ENCODE measurements at places on chromosomes 2 and 18.

DNA sequence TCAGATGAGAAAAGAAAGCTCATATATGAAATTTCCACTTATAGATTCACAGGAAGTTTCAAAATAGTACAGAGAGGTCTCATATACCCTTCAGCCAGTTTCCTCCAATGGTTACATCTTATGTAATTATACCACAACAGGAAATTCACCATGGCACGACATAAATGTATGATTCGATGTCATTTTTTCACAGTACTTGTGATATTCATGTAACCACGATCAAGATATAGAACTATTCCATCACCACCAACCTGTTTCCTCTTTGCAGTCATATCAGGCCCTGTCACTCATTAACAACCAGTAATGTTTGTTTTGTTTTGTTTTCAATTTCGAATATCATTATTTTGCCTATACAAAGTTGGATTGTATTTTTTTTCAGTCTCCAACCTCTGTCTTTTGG, 314.3 kb upstream of the POU3F3 start:
- DNase-seq: no peak

DNA sequence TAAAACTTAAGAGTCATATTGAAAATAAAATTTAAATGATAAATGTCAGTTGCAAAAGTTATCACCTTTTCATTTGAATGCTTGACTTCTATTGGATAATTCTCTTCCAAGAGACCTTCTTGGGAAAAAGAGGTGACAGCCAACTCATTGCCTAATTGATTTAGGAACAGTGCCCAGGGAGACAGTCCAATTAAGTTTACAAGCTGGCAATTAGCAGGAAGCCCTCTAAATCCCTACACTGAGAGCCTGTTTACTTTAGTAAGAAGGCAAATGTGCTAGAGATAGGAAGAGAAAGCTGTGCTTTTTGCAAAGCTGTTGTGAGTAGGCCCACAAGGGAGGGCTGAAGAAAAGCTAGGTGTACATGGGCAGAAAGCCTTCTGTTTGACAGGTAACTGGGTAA, 189.1 kb downstream of the WDPCP start:
- no peak for DNase-seq

DNA sequence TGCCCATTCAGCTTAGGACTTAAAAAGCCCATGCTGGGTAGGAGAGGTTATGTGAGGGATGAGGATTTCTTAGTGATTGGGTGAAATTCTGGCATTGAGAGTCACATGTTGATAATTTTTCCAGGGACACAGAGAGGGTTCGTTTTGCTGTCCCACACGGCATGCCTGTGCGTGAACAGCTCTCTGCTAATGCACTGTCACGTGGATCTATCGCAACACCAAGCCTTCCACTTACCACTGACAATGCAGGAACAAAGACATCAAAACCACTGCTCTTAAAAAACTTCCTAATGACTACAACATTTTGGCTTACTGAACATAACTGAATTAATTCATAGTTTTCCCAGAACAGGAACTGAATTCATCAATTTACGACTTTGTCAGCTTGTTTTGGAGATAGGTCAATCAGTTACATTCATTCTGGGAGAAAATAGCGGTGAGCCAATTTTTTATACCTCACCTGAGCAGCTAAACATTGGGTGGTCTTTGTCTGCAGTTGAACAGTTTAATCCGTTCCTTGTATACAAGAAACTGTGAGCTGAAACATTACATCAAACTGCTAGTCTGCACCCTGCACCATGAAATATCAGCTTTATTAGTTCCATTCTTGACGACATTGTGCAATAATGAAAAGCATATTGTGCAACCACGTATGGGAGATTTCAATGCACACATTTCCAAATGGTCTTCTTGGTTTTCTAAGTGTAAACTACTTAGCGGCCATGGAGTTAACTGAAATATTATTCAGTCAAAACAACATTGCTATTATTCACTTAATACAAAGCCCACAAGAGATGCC, 127.1 kb downstream of the LPIN1 start:
- DNase-seq: no peak

DNA sequence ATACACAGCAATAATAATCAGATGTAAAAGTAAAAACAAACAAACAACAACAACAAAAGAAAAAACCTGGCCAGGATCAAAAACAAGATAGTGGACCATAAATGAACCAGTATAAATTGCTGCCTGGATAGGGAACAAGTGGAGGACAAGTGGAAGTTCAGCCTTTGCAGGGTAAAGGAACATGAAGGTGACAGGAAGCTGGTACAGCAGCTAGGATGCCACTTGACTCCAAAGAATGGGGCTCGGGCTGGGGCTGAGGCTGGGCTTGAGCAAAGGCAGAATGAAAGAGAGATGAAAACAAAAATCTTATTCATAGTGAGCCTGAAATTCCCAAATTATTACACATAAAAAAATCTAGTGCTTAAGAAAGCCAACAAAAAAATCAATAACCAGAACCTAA, 146.5 kb downstream of the CDH2 start:
- DNase-seq: no peak

DNA sequence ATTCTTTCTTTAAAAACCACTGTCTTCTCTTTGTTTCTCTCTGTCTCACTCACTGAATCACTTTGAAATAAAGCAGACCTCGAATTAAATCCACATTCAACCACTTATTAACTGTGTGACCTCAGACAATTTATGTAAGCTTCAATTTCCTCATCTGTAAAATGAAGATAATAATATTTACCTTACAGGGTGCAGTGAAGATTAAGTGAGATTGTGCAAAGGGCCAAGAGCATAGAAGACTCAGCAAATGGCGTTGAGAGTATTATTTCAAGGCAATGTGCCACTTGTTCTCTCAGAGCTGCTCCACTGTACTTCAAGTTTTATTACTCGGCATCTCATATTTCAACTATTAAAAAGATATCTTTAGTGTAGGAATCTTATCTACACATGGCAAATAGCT, 454.2 kb upstream of the HNRNPA3 start:
- DNase-seq: no peak

DNA sequence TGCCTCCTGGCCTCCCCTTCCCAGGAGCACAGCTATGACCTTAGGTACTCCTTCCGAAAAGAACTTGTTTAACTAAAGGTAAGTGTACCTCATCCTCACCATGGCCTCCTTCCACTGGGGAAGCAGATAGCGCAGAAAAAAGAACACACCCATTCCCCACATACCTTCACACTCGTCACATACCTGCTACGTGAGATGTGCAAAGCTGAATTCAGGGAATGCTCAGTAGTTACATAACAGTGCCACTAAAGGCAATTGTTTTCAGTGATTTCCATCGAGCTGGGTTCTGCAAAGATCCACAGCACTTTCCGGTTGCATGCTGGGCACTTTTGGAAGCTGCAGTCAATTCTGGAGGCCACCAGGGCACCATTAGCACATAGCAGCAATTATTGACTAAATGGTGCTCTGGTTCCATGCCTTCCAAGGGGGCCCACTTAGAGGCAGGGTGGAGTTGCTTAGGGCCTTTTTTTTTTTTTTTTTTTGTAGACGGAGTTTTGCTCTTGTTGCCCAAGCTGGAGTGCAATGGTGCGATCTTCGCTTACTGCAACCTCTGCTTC, 41.0 kb downstream of the PAX8 start:
- no peak for DNase-seq

DNA sequence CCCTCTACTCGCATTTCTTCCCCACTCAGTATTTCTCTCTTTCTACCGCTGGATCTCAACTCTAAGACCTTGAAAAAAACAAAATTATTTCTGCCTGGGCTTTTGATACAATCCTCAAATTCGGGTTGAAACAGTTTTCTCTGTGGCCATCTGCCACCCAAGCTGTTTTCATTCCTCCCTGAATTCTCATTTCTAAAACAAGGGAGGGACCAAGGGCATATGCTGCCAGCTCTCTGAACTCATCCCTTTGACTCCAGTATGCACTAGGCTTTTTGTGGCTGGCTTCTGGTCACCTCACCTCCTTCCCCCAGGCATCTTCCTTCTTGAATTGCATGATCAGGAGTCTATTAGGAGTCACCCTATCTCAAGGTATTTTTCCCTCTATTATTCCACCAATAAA, 49.5 kb downstream of the CCDC148 start:
- DNase-seq: no peak

DNA sequence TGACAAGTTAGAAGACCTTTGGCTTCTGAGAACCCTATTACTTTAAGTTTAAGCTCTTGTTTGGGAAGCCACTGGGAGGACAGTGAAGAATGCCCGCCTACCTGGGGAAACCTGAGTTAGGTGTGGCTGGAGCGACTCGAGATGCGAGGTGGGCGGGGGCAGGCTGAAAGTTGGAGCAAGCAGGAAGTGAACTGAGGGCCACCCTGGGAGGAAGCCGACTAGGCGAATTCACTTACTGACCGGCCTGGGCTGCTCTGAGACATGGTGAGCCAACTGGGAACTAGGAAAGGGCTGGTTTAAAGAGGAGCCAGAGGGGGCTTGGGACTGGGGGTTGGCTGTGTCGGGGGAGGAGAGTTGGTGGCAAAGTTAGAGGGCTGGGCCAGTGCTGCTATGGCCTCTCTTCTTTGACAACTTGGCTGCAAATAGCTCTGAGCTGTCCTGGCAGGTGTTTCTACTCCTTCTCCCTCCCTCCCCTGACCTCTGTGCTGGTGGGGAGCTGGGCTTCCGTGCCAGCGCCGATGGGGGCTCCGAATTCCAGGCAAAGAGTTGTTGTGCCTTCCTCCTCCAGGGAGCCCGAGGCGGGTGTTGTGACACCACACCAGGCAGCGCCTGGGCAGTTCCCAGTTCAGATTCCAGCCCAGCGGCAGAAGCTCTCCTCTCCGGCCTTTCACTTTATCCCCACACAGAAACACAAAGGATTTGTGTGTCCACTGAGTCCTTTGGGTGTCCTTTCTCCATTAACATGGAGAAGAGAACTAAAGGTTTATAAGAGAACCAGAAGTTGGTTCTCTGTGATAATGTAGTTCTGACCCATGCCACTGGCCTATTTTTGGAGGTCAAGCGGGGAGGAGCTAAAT, at the start of gene VAMP8:
TSS of gene VAMP8 (plus strand) at position 201 of the 857 bp plus-strand sequence. CDS start at position 262, 61 bp downstream.
- DNase-seq: peak; percentile 66

DNA sequence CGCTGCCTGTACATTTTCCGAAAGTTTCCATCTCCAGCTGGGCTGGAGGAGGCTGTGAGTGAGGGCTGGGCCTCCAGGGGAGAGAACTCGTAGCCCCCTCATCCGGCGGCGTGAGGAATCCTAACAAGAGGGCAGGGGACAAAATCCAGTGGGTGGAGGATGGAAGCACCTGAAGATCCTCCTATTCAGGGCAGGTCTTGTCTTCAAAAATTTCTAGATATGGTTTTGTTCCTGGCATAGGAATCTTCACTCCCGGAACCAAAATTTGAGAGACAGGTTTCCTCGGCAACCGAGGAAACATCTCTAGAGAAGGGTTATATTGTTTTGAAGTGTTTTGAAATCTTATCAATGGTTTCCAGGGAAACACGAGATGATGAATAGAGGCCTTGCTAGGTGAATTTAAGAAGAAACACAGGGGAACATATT, 136.7 kb downstream of the SH3BP4 start:
- no peak for DNase-seq

- peak; percentile 23 for DNase-seq
Observed at GRCh38 chr18:3481696-3482210, 31.8 kb downstream of the TGIF1 start.

- DNase-seq: no peak
Observed at GRCh38 chr2:28355521-28356094, 37.0 kb upstream of the FOSL2 start.

DNA sequence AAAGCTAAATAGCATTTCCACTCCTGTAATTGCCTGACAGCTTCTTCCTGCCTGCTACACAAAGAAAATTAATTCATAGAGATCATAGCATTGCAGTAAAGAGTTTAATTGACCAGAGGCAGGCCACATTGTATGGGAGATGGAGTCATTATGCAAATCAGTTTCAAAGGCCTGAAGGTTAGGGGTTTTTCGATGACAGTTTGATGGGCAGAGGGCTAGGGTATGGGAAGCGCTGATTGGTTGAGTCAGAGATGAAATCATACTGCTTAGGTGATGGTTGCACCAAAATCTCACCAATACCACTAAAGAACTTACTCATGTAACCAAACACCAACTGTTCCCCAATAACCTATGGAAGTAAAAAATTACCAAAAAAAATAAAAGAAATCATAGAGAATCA, 599.0 kb downstream of the NUP35 start:
- DNase-seq: no peak

DNA sequence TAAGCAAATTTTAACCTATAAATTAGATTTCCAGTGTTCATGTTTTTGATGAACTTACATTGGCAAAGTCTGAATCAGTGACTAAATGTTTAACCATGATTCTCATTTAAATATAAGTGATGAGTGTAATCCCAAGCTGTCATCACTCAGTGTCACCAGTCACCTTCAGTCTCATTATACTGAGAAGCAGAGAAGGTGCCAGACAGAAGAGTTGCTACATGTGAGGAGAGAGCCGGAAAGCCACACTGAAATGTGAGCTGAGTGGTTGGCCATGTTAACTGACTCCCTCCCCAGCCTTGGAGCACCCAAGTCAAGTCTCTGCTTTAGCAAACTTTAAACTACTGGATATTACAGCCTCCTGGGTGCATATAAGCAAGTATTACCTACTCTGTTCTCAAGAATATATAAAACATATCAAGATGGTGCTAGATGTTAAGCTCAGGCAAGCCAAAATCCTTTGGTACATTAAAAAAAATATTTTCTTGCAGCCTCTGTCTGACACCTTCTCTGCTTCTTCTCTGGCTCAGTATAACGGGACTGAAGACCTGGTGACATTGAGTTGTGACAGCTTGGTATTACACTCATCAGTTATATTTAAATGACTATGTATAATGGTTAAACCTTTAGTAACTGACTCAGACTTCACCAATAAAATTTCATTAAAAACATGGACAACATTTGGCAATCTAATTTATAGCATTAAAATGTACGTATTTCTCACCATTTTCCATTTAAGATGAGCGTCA, 75.8 kb upstream of the MAP3K20 start:
- DNase-seq: no peak

DNA sequence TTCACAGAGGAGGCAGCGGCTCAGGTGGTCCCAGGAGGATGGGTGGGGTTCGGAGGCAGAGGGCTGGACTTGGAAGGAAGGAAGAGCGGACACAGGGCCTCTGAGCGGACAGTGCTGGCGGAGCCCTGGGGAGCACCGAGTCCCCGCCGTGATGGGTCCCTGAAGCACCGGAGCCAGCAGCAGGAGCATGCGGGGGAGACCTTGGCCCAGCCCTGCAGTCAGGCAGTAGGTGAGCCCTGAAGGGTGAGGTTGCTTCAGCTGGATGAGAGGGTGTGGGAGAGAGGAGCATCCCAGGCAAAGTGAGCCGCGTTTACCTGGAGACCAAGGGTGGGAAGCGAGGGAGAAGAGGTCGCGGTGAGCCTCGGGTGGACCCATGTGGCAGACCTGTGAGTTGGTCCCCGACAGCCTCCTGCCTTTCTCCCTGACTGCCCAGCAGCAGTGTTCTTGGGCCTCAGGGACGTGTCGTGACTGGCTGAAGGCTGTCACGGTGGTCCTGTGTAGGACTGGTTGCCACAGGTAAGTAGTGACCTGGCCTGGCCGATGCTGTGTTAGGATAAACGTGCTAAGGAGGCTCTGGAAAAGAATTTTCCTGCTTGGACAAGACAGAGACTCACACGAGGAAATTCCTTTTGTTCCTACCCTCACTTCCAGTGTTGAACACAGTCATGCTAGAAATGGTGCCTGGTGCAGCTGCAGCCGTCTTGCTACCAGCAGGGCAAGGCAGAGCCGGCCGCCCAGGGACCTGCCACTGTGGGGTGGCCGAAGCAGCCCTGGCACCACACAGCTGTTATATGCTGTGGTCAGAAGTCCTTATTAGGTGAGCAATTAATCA, 73.0 kb downstream of the RRM2 start:
- no peak for DNase-seq

All from activated gamma-delta T cell treated with Interleukin-2 at 50 U/mL for 16 hours (primary cell).